ENCODE measurements at places on chromosomes 6 and 20. TPM values are rescaled to one million over a fixed set of nuclear protein-coding genes. Genes with fewer than 3 reads are reported as not detected.
A peak's percentile ranks its signal among the peaks of the same experiment; 100 is the strongest.

The ARMH2 gene
- 4.6 TPM for total RNA-seq

DNA sequence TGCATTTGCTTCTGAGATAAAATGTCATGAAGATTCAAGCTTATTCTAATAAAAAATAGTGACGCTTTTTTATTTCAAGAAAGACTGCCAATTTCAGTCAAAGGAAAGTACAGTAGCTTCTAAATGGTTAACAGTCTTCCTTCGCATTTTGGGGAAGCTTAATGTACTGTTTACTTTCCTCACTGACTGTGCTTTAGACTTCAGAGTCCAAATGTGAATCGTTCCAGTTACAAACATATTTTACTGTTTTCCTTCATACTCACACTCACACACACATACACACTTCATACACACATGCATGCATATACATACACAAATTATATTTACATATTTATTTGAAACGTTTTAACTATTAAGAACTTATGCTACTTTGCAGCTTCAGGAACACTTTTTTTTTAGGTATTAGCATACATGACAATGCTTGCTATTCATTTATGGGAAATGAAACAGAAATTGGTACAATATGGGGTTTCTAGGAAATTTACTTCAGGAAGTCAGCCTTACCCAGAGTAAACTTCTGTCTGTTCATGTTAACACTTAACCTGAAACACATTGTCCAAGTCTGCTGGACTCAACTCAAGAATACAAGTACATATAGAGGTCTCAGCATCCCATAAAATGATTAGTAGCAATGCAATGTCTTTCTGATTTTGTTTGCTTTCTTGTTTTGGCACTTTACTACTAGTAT is 145.4 kb downstream of the RPS12 start:
- no peak for DNase-seq

DNA sequence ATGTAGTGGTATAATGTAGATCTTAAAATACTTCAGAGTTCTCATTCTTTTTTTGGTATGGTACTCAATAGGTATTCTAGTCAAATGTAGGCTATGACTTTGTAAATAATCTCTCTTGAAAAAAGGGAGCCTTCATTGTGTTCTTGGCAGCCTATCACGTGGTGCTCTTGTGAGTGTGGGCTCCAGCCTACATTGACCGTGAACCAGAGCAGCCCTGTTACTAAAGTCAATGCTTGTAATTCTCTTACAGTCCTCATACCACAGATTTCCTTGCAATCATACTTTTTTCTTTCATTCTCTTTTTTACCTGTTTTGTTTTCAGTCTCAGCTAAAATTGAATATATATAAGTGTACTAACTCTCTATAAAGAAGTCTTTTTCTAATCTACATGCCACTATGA is 31.1 kb downstream of the ARID1B start:
- no peak for DNase-seq

DNA sequence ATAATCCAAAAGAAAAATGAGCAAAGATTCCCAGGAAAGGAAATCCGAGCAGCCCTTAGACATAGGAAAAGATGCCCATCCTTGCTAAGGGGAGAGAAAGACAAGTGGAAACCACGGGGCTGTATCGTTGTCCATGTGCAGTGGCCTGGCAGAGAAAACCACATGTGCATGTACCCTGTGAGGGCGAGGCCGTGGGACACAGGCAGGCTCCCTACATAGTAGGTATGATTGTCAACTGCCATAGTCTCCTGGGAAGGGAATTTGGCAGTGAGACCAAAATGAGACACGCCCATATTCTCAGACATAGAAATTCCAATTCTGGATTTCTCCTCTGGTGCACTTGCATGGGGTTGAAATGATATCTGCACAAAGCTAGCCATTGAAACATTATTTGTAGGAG is 169.7 kb upstream of the SALL4 start:
- no peak for DNase-seq

The ZBTB12 gene
- 3.1 TPM for total RNA-seq

The SLC22A16 gene
- not detected for total RNA-seq

The MARCKS gene
- total RNA-seq: 2.1 TPM

DNA sequence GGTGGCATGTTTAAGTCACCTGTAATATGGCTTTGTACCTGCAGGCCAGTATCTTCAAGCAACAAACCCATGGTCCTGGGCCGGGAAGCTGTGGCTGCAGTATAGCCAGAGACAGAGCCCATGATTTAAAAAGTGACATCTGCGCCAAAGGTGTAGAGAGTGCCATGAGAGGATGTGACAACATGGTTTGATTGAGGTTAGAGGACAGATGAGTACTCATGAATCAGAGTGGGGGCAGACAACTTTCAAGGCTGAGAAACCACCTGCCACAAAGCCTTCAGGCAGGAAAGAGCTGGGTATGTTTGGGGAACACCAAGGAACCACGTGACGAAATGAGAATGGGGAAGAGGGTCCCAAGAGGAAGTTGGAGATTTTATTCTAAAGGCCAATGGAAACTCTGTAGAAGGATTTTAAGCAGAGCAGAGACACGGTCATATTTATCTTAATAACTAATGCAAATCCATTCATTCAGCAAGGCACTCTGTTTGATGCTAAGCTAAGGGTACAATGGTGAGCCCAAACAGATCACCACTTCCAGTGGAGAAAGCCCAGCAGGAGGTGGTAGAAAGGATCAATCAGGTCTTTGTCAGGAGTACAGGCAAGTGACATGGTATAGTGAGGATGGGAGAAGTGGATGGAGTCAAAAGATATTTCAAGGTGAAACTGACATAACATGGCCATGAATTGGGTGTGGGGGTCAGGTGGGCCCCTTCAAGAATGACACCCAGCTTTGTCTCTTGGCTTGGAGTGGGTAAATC is 3.4 kb upstream of the MICAL1 start:
- peak; percentile 44 for DNase-seq

The LY6G6D gene
- total RNA-seq: not detected

The SNAP25 gene
- not detected for total RNA-seq

- no peak for DNase-seq
Measured at GRCh38 chr6:122859676-122860075, 70.6 kb downstream of the SMPDL3A start.

Measured in T-cell (primary cell).